CD4-positive, alpha-beta T cell treated with Interleukin-12 subunit alpha and Interleukin-12 subunit beta, for 1 hour (primary cell): ENCODE measurements at places on chromosomes 13 and 19.

DNA sequence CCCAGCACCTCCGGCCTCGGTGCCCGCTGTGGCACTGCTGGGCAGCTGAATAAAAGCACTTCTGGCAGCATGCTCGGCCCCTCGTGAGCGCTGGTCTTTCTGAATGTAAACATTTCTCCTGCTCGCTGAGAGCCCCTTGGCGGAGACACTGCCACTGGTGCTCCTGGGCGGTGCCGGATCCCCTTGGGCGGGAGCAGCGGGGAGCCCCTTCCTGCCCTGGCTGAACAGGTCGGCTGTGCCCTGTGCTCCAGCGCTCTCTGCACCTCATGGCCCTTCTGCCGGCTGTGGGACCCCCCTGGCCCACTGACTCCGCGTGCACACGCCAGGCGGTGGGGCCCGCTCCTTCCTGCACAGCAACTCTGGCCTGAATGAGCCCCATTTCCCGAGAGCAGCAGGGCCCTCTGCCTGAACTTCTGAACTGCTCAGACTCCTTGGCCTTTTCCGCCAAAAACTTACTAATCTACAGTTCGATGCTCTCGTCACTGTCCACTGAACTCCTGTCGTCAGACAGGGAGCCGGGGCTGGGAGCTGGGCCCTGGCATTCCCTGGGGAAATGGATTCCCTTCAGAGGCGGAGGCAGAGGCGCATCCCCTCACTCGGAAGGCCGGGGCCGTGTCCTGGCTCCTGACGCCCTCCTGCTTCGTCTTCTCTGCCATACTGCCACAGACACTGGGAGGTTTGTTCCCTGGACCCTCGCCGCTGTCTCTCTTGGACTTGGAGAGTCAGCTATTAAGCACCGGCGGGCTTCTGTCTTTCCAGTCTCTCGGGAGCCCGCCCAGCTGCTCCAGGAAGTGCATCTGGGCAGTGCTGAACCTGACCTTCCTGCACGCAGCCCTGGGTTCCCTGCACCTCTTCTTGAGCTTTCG is 14.2 kb downstream of the RB1 start:
- DNase-seq = no peak

DNA sequence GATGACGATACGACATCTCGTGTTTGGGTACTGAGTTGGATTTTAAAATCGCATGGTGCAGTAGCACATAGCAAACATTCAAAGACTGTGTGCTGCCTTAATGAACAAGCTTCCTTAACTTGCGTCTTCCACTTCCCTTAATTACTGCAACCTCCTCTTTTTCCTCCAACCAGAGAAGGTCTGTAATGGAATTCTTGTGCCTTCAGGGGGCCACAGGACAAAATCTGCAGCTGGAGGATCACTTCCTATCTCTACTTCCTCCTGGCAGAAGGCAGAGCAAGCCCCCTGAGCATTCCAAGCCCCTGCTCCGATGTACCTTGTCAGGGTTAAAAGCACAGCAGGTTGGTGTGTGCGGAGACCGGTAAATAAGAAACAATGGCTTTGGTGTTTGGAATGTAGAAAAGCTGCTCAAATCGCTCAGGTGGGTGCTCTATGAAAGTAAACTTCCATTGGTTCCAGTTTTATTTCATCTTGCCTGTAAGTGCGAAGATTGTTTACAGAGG is 151.3 kb upstream of the UQCRFS1 start:
- no peak for DNase-seq

- peak; percentile 82 for DNase-seq
Observed at GRCh38 chr19:1252221-1252820, 3.9 kb downstream of the MIDN start.

GRCh38 chr13:26424181-26424580 is 133.3 kb upstream of the WASF3 start:
- DNase-seq = no peak

DNA sequence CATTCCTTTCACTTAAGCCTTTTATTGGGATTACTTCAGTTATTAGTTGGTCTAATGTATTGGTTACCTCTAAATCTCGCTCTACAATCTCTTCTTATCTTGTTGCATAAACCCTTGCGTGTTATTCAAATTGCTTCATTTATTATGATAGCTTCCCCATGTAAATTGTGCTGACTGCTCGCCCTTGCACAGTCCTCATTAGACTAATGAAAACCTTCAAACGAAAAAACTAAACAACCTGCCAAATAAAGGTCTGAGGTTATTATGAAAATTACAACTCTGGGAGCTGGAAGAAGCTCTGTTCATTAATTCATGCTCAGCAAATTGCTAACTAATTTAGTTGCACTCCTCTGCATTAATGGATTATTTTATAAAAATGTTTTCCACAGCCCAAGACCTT is 320.1 kb downstream of the DACH1 start:
- no peak for DNase-seq

DNA sequence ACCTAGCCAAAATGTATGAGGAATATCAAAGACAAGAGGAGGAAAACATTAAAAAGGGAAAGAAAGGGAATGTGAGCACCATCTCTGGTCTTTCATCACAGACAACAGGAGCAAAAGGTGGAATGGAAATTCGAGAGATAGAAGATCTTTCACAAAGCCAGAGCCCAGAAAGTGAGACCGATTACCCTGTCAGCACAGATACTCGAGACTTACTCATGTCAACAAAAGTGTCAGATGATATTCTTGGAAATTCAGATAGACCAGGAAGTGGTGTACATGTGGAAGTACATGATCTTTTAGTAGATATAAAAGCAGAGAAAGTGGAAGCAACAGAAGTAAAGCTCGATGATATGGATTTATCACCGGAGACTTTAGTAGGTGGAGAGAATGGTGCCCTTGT is 217.0 kb downstream of the NBEA start:
- no peak for DNase-seq

GRCh38 chr13:70967564-70967963 is 859.3 kb upstream of the KLHL1 start:
- no peak for DNase-seq

GRCh38 chr13:40494513-40494912 is 171.9 kb downstream of the FOXO1 start:
- peak; percentile 45 for DNase-seq

- no peak for DNase-seq
Observed at GRCh38 chr13:31264151-31264550, 64.4 kb downstream of the B3GLCT start.

GRCh38 chr13:73481886-73482445 is 423.2 kb downstream of the KLF5 start:
- DNase-seq = no peak

GRCh38 chr13:27533155-27533643 is 82.8 kb upstream of the MTIF3 start:
- DNase-seq = peak; percentile 48

DNA sequence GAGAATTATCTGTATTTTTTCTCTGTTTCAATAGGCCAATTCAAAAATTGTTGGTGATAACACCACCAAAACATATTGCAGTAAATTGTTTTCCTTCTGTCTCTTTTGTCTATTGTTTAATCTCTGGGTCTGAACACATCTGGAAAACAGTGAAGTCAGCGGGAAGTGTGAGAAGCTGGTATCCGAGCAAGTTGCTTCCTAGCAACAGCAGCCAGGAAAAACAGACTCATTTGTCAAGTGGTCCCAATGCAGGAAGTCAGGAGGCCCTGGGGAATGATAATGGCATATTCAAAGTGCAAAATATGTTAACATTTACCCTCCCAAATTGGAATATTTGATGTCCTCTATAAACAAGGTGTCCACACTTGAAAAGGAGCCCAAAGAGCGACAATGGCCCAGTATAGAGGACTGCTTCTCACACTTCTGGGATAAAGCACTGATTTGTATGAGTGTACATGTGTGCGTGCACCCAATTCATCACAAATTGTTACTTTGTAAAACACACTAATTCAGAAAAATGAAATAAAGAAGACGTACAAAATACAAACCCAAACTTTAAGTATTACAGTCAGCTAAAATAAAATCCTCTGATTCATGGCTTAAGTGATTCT is 515.0 kb downstream of the TBC1D4 start:
- no peak for DNase-seq

DNA sequence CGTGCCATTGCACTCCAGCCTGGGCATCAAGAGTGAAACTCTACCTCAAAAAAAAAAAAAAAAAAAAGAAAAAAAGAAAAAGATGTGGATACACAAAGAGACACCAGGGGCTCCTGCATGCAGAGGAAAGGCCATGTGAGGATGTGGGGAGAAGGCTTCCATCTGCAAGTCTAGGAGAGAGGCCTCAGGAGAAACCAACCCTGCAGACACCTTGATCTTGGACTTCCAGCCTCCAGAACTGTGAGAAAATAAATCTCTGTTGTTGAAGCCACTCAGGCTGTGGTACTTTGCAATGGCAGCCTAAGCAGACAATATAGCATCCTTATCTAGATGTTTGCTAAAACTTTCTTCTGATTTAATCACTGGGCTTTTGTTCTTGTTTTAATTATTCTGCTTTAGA is 50.3 kb downstream of the POLR1D start:
- no peak for DNase-seq

DNA sequence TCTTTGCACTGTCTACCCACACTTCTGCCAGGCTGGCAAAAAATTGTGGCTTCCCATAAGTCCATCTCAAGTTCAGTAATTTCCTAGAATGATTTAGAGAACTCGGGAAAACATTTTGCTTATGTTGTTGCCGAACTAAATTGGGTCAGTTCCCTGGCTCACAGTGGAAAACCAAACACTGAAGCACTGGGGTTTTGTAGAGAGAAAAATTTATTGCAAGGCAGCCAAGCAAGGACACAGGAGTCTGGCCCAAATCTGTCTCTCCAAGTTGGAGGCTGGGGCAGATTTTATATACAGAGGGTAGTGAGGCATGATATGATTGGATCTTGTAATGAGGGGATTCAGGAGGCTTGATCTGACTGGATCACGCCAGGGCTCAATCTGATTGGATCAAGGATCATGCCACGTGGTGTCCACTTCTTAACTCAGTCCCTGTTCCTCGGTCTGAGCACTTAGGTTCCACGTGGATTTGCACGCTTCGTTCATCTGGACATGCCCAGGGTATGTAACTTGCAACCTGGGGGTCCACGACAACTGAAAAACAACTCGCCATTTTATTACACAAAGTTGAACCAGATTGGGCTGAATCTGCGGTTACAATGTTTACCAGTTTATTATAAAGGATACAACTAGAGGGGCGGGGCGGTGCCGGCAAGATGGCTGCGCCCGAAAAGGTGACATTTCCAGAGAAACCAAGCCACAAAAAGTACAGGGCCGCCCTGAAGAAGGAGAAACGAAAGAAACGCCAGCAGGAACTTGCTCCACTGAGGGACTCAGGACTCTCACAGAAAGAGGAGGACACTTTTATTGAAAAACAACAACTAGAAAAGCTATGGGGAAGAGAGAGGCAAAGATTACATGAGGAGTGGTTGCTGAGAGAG is 7.3 kb downstream of the CD209 start:
- no peak for DNase-seq

GRCh38 chr13:100382785-100383184 is 205.8 kb downstream of the GGACT start:
- DNase-seq = no peak

DNA sequence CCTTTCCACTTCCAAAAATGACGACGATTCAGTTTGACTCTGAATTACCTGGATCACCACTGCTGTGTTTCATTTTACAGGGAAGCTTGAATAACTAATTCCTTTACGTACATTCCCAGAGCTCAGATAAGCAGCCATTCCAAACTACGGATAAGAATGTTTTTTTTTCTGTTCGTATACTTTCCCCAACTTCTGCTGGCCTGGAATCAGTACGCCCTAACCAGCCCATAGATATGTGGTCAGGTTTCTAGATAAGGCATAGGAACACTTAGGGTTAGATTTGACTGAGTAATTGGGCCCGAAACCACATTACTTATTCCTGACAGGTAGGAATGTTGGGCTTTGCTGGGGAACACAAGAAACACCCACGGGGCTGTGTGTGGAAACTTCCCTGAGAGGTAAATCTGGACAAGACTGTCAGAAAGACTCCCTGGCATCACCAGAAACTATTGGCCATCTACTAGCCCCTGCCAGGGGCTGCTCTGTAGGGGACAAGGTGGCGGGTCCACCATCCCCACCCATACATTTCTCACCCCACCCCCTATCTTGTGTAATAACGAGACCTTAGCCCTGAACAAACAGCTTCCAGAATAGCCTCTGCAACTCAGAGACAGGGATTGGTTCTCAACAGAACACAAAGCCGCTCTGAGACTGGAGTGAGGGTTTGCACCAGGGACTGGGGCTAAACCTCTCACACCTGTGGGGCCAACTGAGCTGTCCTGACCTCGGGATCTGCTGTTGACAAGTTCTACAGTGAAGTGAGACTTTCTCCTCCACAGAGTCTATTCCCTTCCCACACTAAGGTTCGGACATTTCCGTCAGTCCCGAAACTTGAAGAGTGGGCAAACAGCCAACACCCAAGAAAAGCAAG is 15.6 kb downstream of the RHPN2 start:
- DNase-seq = no peak

DNA sequence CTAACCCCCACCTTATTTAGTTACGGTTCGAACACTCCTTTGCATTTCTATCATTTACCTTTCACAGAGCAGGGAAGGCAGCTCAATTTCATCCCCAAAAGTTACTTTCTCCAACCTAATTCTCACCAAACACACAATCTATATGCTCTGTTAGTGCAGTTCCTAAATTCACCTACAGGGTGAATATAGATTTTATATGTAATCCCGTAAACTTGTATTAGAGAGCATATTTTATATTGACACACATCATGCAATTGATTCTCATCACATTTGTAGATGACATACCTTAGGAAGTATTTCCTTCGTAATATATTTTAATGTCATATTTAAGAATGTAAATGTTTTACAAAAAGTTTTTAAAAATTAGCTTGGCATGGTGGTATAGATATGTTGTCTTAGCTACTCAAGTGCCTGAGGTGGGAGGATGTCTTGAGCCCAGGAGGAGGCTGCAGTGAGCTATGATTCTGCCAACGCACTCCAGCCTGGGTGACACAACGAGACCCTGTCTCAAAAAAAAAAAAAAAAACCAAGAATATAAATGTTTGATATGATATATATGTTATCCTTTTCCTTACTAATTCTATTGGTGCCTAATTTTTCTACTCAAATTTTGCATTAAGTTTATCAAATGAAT is 57.3 kb upstream of the TNFRSF19 start:
- DNase-seq = no peak

- no peak for DNase-seq
Observed at GRCh38 chr13:95644601-95645052, at the start of gene DZIP1. Gene DZIP1 (minus strand): TSS chr13:95644706. CDS start chr13:95642029, 2,677 bp downstream.

DNA sequence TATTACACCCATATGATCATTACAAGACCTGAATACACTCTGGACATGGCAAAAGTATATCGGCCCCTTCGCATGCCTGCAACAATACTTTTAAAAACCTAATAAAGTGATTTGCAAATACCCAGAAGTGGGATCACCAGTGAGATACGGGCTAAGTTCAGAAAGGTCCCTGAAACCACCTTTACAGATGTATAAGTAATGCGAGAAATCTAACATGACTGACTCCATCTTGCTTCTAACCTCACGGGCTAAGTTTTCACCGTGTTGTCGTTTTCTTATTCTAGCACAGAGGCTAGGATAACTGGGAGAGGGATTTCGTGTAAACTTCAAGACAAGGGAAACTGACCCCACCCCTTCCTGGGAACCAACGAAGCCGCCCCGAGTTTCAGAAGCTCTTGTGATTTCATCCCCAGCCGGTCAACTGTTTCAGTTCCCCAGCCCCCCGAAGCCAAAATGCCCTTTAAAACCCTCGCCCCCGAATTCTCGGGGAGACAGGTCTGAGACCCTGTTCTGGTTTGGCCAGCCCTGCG is 703 bp downstream of the NEK3 start:
- no peak for DNase-seq
